ENCODE measurements at places on chromosomes 7 and 10.

GRCh38 chr7:41007351-41007751 is 695.5 kb downstream of the INHBA start:
- no peak for DNase-seq

DNA sequence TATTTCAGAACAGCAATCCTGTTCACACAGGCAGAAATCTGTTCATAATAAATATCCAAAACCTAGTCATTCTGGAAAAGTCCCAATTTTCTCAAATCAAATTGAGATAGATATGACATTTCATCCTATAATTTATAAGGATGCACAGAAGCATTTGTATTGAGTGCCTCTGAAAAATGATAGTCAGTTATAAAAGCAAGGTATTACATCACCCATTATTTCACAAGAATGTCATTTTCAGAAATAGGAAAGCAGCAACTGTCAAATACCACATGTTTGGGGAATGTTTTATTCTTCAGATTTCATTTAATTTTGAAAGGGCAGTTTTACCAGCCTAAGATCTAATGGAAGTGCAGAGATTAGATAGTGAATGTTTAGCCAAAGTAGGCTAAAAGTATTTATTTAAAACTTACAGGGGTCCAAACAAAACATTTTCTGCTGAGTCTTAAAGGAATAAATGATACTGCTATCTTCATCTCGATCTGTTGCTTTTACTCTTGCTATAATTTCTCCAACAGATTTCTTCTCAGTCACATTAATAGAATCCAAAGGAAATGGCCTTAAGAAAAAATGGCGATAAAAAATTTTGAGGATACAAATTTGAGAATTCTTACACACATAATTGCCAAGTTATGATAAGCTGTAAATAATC is 185.8 kb downstream of the HGF start:
- DNase-seq: no peak

DNA sequence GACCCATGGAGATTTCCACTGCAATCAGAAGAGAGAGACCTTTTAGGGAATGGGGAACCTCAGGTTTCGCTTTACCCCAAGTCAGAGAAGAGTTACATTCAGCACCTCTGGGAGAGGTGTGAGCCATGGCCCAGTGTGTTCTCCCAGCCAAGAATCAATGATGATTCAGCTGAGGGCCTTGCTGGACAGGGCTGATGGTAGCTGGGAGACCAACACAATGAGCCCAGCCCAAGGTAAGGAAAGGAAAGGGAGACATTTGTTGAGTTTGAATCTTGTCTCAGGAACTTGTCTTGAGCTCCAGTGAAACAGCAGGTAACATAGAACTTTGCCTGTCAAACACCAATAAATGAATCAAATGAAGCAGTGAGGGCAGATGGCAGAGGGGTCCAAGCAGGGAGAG is 14.0 kb upstream of the PPIA start:
- no peak for DNase-seq

DNA sequence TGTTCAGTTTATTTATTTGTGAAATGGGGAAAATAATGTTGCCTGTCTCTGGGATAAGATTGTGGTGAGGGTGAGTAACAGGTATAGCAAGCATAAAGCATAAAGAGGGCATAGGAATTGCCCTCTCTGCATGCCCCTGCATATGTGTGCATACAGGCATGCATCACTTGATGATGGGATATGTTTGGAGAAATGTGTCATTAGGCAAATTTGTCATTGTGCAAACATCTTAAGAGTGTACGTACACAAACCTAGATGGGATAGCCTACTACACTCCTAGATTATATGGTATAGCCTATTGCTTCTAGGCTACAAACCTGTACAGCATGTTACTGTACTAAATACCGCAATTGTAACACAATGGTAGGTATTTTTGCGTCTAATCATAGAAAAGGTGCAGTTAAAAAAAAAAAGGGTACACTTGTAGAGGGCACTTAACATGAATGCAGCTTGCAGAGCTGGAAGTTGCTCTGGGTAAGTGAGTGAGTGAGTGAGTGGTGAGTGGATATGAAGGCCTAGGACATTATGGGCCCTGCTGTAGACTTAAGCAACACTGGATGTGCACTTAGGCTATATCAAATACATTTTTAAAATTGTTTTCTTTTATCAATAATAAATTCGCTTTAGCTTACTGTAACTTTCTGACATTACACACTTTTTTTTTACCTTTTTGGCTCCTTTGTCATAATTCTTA is 386.5 kb upstream of the ANKRD30A start:
- DNase-seq: no peak

- no peak for DNase-seq
These were observed 278.1 kb downstream of the DPP6 start for GRCh38 chr7:154330318-154330717.

GRCh38 chr10:11330383-11331045 is 280.9 kb downstream of the USP6NL start:
- no peak for DNase-seq

- no peak for DNase-seq
These were observed 58.6 kb upstream of the JCAD start for GRCh38 chr10:30117812-30118501.

- no peak for DNase-seq
These were observed 356 bp upstream of the NDUFB2 start for GRCh38 chr7:140696024-140696679.

- peak; percentile 72 for DNase-seq
These were observed 7.6 kb upstream of the ORAI2 start for GRCh38 chr7:102425639-102426267.

DNA sequence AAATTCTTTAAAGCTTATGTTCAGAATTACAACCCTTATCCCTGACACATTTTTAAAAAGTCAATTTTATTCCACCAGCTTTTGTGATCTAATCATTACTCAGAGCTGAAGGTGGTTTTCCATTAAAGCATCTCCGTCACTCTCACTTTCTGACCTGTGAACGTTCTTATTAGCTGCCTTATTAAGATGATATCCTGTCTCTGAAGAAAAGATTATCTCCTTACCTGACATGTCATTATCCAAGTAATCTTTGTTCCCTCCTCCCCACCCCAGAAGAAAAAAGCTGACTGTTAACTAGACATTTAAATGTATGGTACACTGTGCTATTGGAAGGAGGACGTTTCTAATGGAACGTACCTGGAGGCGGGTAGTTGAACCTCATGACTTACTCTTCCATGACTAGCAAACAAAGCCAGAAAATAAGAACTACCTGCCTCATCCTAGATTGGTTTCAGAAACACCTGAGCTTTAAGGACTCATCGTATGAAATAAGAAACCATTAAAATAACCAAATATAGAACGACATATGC is 708.7 kb downstream of the PARD3 start:
- DNase-seq: no peak

DNA sequence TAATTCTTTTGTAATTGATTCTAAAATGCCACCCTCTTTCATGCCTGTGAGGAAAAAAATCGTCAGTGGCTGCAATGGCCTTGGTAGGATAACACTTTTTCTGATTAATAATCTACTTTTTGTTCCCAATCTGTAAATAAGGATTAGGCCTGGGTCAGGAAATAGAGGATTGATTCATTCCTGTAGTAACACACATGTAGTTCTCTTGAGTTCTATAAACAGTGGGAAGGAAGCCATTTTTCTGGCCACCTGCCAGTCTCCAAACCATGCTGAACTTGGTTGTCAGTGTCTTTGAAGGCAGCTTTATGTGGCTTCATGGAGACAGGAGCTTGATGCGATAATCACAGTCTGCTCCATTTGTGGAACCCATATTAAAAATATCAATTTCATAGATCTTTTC is 169.3 kb upstream of the NFE2L3 start:
- no peak for DNase-seq

- no peak for DNase-seq
These were observed 135.7 kb downstream of the GRK5 start for GRCh38 chr10:119343011-119343601.

DNA sequence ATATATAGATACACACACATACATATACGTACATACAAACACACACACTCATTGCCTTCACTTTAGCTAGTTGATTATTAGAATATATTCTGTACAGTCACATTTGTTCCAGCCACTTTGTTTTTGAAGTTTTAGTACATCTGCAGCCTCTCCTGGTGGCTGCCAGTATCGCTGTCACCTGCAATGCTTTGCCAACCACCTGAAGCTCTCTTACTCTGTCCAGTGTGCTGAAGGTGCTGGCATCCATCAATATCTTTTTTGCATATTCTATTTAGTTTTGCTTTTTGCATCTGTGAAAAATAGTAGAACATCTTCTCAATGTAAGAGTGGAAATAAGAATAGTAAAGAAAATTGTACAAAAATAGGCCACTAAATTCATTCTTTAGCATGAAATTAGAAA is 388.6 kb downstream of the EXOC4 start:
- DNase-seq: no peak

GRCh38 chr7:71753956-71754664 is 622.2 kb downstream of the GALNT17 start:
- DNase-seq: no peak

DNA sequence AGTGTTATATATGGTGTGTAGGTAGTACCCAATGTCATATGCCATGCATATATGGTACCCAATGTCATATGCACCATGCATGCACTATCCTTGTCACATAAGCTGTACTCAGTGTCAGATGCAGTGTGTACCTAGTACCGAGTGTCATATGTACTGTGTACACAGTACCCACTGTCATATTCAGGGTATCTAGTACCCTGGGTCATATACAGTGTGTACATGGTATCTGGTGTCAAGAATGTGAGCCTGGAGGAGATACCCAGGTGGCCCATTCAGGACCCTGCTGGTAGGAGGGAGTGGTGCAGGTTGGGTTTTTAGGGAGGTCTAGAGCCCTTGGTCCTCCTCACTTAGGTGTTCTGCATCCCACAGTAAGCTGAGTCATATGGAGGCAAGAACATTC is 1.8 kb downstream of the ZMYND11 start:
- DNase-seq: no peak

DNA sequence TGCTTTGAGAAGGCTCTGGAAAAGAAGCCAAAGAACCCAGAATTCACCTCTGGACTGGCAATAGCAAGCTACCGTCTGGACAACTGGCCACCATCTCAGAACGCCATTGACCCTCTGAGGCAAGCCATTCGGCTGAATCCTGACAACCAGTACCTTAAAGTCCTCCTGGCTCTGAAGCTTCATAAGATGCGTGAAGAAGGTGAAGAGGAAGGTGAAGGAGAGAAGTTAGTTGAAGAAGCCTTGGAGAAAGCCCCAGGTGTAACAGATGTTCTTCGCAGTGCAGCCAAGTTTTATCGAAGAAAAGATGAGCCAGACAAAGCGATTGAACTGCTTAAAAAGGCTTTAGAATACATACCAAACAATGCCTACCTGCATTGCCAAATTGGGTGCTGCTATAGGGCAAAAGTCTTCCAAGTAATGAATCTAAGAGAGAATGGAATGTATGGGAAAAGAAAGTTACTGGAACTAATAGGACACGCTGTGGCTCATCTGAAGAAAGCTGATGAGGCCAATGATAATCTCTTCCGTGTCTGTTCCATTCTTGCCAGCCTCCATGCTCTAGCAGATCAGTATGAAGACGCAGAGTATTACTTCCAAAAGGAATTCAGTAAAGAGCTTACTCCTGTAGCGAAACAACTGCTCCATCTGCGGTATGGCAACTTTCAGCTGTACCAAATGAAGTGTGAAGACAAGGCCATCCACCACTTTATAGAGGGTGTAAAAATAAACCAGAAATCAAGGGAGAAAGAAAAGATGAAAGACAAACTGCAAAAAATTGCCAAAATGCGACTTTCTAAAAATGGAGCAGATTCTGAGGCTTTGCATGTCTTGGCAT is 4.8 kb downstream of the IFIT2 start:
- no peak for DNase-seq

- no peak for DNase-seq
These were observed 44.8 kb downstream of the CHST15 start for GRCh38 chr10:124048371-124049290.

DNA sequence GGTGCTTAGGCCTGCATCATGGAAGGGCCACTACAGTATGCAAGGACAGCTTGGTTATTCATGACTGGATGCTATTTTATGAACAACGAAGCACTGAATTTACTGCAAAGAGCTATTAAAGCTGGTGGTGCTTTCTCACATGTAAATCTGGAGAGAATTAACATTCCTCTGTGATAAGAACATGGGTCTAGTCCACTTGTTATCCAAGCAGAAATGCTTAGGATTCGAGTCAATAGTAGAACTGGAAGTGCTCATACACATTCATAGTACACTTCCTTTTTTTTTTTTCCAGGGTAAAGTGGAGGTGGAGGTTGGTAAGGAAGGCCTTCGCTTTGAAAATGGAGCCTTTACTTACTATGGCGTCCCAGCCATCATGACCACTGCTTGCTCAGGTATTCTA is 35.0 kb downstream of the CNNM1 start:
- DNase-seq: no peak

GRCh38 chr7:150903606-150904005 is 51.3 kb downstream of the AOC1 start:
- no peak for DNase-seq

- DNase-seq: no peak
These were observed 316.6 kb upstream of the TMEM229A start for GRCh38 chr7:124349443-124349842.

- DNase-seq: no peak
These were observed 134.0 kb upstream of the SLC26A5 start for GRCh38 chr7:103580031-103580430.
